Caco-2 (cell line): ENCODE measurements at places on chromosomes 6 and 20. TPM values are rescaled to one million over a fixed set of nuclear protein-coding genes. Genes with fewer than 3 reads are reported as not detected.

Gene TFAP2A
- 6.3 and 8.7 TPM in 2 replicates for total RNA-seq

DNA sequence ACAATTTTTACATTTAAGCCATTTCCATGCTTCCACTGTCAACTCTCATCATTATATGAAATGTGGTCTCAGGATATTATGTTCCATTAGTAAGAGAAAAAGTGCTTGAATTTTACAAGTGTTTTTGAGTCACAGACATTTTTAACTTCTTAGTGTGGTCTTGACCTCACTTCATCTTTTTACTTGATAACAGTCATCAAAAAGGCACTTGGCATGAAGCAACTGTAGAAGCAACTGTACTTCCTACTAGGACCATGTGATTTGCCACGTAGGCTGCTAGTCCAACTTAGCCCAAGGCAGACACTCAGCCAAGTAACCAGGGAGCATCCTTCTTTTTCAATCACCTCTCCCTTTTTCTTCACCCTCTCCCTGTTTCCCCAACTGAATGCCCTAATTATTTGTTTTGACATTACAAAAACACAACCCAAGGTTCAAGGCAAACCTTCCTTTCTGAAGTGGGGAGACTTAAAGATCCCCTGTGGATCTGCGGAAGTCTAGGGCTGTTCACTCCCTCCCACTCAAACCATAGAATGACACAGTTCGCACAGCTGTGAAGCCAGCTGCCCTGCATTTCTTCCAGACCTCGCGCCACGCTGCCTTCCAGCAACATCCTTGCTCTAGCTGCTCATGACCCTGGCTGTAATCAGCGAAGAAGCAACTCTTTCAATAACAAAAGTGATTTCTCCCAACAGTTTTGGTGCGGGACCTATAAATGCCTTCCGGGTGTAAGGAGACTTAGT lies 45.0 kb downstream of the PHACTR1 start:
- H3K4me1 ChIP-seq: no peaks in the 10 kb centered on the region
- H3K4me3 ChIP-seq: no peak overlapping the region
- no peaks in the 10 kb centered on the region for H3K36me3 ChIP-seq
- no peak for DNase-seq

DNA sequence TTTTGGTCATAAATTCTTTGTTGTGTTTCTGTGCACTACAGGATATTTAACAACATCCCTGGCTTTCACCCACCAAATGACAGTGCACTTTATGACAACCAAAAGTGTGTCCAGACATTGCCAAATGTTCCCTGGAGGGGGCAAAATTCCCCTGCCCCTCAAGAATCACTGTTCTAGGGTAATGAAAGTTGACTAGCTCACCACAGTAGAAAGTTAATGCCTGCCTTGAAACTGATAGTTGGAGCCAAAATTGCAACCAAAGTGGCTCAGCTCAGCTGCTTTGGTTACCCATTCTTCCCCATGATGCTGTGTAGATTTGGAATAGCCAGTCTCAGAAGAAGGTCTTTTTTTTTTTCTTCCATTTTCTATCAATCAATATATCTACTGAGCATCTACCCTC lies 150.6 kb downstream of the RALGAPA2 start:
- H3K4me1 ChIP-seq: peaks cover 12% of the 10 kb centered on the region
- no peak for DNase-seq
- H3K36me3 ChIP-seq: no peaks in the 10 kb centered on the region

GRCh38 chr6:4640139-4640538 lies 136.1 kb upstream of the CDYL start:
- no peaks in the 10 kb centered on the region for H3K36me3 ChIP-seq
- no peak overlapping the region for H3K27ac ChIP-seq
- H3K4me3 ChIP-seq: no peak overlapping the region
- H3K4me1 ChIP-seq: peaks cover 7% of the 10 kb centered on the region
- no peaks in the 10 kb centered on the region for H3K27me3 ChIP-seq

GRCh38 chr6:122673343-122673961 lies 63.2 kb downstream of the PKIB start:
- DNase-seq: no peak
- peaks cover 9% of the 10 kb centered on the region for H3K4me1 ChIP-seq
- no peaks in the 10 kb centered on the region for H3K36me3 ChIP-seq
- no peaks in the 10 kb centered on the region for H3K27me3 ChIP-seq
- H3K4me3 ChIP-seq: no peak overlapping the region

DNA sequence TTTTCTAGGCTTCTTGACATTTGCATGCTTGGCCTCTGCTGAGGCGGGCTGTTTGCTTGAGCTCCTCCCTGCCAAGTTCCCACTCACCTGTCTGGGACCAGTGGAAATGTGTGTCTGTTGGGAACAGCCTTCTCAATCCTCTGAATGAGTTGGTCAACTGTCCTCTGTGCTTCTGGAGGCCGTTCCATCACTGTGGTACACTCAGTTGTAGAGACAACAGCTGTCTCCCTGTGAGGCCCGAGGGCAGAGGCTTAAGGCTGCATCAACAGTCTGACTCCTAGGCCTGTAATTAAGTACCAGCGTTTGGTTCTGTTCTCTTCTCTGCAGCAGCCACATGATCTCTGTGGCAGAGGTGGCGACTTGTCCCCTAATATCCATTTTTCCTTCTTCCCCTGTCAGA lies 110.9 kb downstream of the CDC5L start:
- no peak overlapping the region for H3K4me3 ChIP-seq
- H3K27ac ChIP-seq: no peak overlapping the region
- DNase-seq: no peak
- H3K36me3 ChIP-seq: no peaks in the 10 kb centered on the region
- no peaks in the 10 kb centered on the region for H3K27me3 ChIP-seq
- H3K4me1 ChIP-seq: no peaks in the 10 kb centered on the region

GRCh38 chr6:16414205-16414604 lies 175.8 kb downstream of the GMPR start:
- no peaks in the 10 kb centered on the region; the same call in 1 of the 2 replicates for H3K4me1 ChIP-seq
- H3K36me3 ChIP-seq: no peaks in the 10 kb centered on the region
- no peak for DNase-seq

DNA sequence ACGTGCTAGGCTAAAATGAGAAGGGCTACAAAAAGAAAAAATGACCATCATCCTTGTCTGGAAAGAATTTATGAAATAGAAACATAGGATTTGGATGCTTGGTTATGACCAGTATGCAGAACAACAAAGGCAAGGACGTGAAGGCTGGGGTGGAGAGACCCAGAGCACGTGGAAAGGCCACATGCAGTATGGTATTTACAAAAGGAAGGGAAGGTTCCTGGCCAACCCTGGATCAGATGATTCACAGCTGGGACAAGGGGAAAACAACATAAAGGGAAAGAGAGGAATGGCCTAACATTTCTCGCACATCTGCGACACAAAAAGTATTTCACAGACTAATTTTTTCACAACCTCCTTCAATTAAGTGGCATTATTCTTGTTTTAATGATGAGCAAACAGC lies 8.2 kb downstream of the STX7 start:
- no peak overlapping the region for H3K4me3 ChIP-seq

DNA sequence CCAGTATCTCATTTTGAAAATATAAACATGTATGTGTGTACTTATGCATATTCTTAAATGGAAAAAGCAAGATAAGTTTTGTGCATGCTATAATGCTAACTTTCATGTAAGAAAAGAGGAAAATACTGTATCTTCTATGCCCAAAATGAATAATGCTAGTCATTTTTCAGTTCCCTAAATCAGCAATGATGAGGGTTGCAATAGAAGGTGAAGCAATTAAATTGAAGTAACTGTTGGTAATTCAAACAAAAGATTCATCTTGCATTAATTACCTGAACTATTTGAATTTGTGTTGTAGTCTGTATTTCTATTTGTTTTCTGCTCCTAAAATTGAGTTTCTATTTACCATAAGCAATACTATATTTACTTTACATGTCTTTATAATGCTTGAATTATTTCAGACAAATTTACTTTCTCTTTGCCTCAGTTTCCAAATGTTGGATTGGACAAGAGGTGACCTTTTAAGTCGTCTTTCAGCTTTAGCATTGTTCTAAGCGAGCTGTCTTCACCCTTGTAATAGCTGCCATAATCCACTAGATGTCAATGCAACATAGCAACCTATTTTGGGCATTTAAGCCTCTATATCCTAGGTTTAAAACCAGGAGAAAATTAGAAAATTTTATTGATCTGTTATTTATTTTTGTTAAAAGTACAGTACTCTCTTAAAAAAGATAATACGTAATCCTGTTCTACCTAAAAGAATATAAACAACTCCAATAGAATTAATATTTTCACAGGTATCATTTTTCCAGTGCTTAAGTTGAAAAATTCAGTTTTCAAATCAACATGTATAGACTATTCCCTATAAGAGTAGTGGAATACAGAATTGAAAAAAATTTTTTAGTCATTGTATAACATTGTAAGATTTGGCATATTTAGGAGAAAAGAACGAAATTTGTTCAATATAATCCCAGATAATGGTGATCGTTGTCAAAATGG lies 52.3 kb upstream of the IFNGR1 start:
- H3K27ac ChIP-seq: no peak overlapping the region
- DNase-seq: no peak
